ENCODE measurements at places on chromosomes 7 and 10.

DNA sequence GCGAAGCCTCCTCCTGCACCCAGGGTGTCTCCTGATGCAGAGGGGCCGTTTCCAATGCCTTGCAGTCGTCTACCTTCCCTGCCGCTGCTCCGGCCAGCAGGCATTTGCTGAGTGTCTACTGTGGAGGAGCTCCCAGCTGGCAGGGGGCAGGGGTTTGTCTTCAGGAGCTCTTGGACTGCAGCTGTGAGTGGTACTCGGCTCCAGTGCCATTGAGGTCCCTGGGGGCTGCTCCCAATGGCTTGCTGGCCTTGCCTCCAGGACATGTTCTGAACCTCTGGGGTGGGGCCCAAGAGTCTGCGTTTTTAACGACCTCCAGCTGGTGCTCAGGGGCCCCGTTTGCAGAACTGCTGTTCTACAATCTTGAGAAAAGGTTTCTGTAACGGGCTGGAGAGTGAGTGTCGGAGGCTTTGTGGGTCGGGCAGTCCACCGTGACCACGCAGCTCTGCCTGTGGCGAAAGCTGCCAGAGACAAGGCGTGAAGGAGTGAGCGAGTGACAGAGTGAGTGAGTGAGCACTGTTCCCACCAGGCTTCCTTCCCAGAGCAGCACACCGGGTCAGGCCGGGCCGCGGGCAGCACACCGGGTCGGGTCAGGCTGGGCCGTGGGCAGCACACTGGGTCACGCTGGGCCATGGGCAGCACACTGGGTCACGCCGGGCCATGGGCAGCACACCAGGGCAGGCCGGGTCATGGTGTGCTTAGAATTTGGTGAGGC lies 520.2 kb downstream of the PTPRN2 start:
- DNase-seq, result no peak

GRCh38 chr10:106226142-106226541 lies 938.4 kb downstream of the SORCS1 start:
- DNase-seq, result peak; percentile 13

DNA sequence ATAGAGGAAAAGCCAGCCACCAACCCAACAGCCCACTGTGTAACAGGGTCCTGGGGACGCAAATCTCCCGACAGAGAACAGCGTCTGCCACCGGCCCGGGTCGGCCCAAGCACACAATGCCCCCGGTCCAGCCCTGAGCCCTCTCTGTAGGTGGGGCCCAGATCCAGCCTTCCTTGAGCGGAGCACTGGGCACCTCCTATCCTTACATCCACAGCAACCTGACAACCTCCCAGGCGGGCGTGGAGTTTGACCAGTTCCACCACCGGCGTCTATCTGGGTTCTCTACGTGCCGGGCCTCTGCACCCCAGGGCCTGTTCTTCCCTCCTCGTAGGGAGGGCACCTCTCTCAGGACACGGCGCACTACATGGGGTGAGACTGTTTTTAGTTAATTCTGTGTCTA lies 109.0 kb downstream of the CYTH3 start:
- no peak for DNase-seq

- no peak for DNase-seq
Observed at GRCh38 chr7:29302666-29303395, 108.3 kb downstream of the CHN2 start.

DNA sequence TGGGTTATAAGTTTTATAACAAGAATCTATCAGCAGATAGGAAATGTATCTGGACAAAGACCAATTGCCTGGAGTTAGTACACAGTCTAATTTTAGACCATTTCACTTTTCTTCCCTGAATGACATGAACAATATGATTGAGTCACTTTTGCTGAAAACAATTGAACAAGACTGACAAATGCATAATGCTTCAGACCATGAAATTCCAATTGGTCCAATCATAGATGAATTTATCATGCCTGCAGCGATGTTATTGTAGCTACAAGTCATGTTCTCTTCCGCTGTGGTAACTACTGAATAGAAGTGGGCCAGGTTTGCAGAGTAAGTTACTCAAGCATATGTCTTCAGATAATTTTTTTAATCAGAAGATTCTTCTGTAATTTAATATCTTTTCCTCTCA lies 73.4 kb downstream of the VSTM2A start:
- no peak for DNase-seq

- no peak for DNase-seq
Observed at GRCh38 chr10:78188446-78188845, 154.8 kb downstream of the RPS24 start.

DNA sequence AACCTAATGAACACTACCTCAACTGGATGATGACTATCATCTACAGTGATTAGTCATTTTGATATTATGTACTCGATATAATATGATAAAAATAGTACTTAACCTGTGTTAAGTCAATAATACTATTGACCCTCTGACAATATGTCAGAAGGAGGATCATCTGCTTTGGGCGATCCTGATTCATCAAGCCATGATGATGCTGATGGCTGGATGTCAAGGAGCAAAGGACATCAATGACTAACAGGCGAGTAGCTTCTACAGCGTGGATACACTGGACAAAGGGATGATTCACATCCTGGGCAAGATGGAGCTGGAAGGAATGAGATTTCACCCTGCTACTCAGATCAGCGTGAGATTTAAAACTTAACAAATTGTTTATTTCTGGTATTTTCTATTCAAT lies 94.4 kb upstream of the SKAP2 start:
- DNase-seq, result no peak

- DNase-seq, result no peak
Observed at GRCh38 chr10:29265210-29265768, 23.6 kb upstream of the LYZL1 start.

- DNase-seq, result no peak
Observed at GRCh38 chr10:12501841-12502525, 152.6 kb downstream of the CAMK1D start.

GRCh38 chr7:18508443-18509427 lies 13.2 kb downstream of the HDAC9 start:
- no peak for DNase-seq

- DNase-seq, result peak; percentile 48
Observed at GRCh38 chr7:26141077-26141476, 10.9 kb upstream of the NFE2L3 start.

- DNase-seq, result no peak
Observed at GRCh38 chr7:93821463-93821862, 69.1 kb downstream of the TFPI2 start.

Data from SK-N-DZ (cell line).